ENCODE measurements at places on chromosomes 7 and 10.
A peak's percentile ranks its signal among the peaks of the same experiment; 100 is the strongest.

DNA sequence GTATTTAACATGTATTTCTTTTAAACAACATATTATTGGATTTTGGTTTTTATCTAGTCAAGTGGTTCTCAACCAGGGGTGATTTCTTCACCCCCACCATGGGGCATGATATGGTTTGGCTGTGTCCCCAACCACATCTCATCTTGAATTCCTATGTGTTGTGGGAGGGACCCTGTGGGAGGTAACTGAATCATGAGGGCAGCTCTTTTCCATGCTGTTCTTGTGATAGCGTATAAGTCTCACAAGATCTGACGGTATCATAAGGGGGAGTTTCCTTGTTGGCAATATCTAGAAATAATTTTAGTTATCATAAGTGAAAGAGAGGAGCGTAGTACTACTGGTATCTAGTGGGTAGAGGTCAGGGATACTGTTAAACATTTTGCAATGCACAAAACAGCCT is 37.6 kb downstream of the TMEM168 start:
- DNase-seq: no peak

GRCh38 chr7:5349437-5350173 is 66.9 kb downstream of the SLC29A4 start:
- DNase-seq: no peak

DNA sequence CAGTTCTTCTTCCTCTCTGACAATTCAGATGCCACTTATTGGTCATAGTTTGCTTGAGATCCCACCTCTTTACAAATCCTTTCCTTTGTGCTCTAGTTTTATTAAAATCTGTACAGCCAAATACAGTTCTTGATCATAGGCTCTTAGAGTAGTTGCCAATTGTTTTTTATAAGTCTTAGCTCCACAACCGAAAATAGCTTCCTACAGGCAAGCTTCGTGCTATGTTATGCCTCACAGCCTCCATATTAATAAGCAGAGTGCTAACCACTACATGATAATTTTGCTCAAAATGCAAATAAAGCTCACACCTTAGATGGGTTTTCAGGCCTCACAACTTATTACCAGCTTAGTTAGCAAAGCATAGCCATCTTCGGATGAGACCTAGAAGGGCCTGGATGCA is 688.9 kb downstream of the MAGI2 start:
- no peak for DNase-seq

DNA sequence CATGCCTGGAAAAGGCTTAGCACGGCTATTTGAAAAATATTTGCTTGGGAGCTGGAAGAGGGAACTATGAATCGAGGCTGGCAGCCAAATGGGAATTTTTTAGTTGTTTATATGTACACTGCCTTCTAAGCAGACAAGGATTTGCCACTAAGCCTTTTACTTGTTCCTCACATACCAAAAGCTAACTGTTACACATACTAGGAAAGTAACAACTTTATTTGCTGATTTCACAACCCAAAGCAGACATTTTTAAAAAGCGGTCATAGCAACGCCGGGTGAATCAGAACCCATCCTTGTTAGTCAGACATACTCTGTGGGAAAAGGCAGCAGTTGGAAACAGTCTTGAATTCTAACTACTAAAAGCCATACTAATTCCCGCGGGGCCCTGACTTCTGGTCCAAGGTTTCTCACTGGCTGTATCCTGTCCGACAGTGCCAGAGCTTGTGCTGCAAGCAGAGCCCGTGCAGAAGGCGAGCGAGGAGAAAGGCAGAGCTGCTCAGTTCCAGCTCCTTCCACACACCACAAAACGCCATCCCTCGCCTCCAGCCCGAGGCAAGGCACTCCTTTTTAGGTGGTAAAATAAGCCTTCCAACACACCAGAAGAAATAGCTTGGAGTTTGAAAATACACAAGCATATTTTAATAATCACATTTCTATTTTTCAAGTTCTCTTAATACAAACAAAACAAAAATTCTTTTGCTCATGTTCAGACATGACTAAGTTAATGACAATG is 89.2 kb downstream of the RNF216 start:
- peak; percentile 69 for DNase-seq

DNA sequence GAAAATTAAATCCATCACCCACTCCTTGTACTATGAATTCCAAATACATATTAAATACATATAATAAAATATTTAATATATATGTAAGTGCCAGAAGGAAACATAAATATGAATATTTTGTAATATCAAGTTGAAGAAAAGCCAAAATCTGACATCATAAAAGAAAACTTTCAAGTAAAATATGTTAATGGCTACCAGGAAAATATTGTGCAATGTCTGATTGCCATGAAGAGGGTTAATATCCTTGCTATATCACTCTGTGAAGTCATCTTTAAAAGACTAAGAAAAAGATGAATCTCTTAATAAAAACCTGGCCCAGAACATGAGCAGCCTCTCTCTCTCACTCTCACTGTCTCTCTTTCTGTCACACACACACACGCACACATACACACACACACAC is 130.2 kb downstream of the EGFR start:
- DNase-seq: no peak

DNA sequence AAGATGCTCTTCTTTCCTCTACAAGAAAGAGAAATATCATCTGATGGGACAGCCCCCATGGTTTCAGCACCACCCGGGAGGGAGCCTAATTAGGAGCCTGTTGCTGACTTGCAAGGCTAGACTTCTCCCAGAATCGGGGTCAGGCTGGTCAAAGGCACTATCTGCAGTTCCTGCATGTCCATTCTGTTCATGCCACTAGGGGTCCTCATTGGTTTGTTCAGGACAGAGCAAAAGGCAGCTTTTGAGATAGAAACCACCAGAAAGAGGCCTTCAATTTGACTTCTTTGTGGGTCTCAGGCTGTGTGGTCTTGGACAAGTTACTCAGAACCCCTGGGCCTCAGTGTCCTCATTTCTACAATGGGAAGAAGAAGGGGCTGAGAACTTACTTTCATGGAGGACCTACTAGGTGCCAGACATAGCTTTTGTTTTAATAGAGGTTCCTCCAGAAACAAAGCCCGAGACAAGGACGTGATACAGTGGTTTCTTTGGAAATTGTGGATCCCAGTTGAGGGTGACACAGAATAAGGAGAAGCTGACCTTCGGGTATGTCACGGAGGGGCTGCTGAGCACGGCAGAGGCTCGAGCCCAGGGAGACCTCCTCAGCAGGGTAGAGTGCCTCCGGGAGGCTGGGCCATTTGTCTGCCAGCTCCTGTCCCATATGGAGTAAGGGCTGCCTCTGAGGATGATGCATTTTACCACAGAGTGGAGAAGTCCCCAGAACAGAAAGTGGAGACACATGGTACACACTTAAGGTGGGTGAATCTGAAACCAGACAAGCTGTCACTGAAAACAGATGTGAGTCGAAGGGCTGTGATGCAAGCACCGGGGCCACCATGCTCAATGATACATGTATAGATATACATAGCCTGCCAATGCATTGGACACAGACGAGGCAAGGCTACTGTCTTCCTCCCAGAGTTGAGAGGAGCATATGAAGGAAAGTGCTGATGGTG is 33.1 kb upstream of the NEUROD6 start:
- DNase-seq: no peak

DNA sequence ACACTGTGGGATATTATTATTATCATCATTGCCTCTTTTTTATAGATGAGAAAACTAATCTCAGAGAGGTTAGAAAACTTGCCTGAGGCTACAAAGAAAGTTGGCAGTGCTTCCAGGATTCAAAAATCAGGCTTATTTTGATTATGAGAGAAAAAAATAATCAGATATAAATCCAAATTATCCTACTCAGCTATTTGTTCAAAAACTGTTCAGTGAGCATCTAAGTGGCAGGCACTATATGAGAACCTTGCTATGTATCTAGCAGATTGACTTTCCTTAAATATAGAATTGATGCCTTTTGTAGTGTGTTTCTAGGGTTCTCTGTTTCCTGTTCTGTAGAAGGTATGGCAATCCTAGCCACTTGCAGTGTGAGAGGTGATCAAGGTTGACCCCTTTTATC is 60.0 kb upstream of the SLC35B4 start:
- no peak for DNase-seq

GRCh38 chr10:21920633-21921032 is 82.9 kb downstream of the DNAJC1 start:
- DNase-seq: no peak

Measured in C1 segment of cervical spinal cord (tissue), 14 donors.